Right renal pelvis (tissue), 4 donors: ENCODE measurements at places on chromosomes 3 and 15.

DNA sequence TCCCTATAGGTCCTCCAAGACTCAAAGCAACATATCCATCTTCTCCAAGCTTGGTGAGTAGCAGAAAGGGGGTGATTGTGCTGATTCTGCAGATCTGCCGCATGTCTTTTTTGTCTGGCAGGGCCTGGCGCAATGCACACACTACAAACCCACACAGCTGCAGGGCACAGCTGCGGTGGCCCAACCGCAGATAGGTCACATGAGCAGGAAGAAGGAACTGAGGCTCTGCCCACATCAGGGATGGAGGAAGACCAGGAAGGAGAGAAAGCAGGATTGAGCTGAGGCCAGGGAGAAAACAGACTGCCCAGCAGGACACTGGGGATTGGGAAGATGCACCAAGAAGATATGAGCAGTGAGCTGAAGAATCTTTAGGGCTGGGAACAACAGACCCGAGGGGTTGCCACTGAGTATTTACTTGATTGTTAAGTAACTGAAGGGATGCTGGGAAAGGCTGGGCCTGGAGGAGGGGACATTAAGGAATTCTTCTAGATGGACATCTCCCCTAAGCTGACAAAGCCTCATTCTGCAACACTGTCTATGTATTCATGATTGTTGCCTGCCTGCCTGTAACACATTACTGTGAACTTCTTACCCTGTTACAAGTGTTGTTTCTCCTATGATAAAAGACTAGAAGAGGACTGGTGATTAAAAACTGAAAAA, 126.7 kb downstream of the MYLK start:
- DNase-seq = no peak

DNA sequence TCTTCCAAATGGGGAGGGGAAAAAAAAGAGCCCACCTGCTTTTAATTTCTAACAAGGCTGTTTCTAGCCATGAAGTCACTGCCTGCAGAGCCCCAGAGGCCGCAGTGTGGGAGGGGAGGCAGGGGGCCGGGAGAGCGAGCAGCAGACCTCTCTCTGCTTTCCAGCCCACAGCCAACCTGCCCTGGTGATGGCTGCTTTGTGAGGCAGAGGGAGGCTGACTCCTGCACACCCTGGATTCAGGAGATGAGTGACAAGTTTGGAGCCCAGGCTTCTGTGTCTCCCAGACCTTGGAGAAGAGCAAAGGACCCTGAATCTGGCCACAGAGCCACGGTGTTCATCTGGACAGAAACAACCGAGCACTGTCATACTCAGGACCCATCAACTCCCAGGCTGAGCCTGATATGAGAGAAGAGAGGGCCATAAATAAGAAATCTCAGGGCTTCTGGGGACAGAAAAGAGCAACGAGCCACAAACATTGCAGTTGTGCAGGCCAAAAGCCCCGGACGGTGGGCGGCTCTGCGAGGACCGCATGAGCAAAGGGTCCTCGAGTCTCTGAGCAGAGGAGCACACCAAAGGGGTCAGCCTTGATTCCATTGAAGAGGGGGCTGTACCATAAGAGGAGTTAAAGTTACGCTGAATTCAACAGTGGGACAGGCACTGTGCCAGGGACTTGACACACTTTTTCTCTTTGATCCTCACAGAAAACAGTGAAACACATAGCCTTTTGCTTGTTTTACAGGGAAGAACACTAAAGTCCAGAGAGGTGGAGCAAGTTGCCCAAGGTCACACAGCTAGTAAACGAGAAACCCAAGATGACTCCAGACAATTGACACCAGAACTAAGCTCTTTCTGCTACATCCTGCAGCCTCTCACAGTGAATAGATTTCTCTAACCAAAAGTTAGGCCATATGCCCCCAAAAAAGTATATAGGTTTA, 97.2 kb downstream of the SEMA5B start:
- no peak for DNase-seq

GRCh38 chr15:73856458-73857192, 16.7 kb upstream of the TBC1D21 start:
- no peak for DNase-seq

DNA sequence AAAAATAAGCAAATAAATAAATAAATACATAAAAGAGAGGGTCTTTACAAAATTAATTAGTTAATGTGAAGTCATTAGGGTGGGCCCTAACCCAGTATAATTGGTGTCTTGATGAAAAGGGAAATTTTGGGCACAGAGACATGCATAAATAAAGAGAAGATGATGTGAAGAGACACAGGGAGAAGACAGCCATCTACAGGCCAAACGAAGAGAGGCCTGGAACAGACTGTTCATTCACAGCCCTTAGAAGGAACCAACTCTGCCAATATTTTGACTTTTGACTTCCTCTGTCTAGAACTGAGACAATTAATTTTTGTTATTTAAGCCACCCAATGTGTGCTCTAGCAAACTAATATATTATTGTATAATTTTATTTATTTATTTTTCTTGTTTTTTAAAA, 29.6 kb upstream of the SELENOK start:
- no peak for DNase-seq

DNA sequence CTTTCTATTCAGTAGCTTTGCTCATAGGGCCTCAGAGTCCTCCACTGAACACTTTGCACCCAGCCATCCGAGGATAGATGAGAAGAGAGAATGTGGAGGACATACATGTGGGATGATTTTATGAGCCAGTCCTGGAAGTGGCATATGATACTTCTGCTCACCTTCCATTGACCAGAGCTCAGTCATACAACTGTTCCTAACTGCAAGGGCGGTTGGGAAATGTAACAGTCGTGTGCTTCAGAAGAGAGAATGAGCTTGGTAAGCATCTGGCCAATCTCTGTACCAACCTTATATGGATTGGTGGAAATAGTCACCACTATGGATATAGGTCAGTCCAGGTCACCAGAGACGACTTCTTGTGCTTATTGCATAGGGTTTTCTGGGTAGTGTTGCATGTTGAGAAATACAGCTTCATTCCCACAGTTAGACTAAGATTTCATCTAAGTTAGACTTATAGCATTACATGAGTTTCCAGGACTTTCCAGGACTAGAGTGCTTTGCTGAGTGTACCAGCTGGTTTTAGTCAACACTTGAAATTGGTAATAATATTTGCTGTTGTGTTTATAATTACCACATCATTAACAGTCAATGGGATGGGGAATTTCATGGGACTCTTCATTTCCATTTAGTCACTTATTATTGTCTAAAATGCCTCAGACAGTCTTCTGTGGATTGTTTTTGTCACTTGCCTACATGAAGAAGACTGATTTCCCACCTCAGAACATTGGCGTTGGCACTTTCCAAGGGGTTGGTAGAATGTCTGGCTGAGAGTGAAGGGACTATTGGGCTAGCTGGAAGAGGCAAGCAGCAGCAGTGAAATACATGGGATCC, 214.5 kb upstream of the ROPN1 start:
- DNase-seq = no peak

DNA sequence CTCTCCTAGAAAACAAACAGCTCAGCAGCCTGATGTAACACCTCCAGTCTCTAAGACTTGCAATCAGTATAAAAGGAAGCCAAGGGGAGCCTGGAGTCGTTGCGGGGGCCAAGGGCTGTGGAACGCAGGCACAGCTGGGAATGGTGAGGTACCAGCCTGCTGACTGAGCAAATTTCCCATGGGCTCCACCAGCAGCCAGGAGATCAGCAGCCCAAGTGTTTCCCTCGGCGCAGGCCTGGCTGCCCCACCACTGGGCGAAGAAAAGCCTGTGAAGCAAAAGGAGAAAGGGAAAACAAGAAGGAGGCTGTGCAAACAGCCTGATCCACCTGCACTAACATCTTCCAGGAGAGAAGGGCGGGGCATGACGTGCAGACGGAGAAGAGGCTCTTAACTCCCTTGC, 155.3 kb downstream of the SHQ1 start:
- no peak for DNase-seq

DNA sequence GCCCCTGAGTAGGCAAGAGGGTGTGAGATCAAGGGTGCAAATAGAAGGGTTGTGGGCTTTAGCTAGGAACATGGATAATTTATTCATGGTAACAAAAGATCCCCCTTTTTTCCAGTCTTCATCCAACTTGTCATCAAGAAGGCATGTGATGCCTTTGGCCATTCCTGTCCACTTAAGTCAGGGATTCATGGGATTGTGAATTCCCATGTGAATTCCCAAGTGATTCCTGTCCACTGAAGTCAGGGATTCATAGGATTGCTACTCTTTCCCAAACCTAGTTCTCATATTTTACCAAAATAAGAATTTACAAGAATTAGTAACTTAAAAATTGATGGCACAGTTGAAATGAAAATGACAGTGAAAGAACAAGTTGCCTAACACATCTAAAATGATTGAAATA, 40.8 kb downstream of the HMG20A start:
- DNase-seq = no peak

GRCh38 chr15:90545095-90545494, 15.4 kb downstream of the CRTC3 start:
- DNase-seq = no peak

- no peak for DNase-seq
These were observed 22.4 kb downstream of the LYZL4 start for GRCh38 chr3:42387802-42388651.

DNA sequence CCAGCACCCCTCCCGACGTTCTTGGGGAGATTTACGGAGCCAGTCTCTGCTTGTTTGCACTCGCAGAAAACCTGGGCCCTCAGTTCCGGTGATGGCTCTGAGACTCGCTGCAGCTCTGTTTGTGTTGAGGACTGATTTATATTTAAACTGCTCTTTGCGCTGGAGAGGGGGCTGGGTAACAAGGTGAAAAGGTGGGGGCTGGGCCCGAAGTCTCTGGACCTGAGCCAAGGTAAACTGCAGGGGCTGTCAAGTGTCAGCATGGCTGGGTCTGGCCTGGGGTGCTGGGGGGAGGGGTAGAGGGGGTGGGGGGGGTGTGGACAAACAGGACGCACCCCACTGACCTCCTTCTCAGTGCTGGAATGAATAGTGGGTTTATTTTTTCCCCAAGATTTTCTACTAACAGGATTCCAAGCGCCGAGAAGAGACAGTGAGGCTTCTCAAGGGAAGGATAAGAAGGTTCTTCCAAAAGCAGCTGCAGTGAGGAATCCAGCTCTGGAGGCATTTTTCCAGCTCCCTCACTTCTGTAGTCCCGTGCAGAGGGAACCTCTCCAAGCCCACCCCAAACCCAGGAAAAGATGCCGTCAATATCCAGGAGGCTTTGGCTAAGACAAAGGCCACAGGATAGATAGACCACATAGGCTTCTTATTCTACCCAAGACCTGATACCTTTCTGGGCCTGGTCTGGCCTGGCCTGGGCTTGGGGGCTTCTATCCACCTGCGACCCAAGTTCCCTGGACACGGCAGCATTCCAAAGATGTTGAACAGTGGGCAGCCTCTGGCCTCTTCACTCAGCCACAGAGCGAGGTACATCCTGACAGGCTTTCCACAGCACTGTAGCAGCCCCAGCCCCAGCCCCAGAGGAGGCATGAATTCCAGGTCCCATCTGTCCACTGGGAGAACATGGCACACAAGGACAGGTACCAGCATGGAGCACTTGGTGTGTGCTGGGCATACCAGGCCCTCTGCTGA, 938 bp upstream of the SLCO2A1 start:
- peak; percentile 54 for DNase-seq

GRCh38 chr15:74710319-74711094, 14.7 kb upstream of the EDC3 start:
- no peak for DNase-seq

- no peak for DNase-seq
These were observed 133.5 kb upstream of the TBL1XR1 start for GRCh38 chr3:177330779-177331178.

DNA sequence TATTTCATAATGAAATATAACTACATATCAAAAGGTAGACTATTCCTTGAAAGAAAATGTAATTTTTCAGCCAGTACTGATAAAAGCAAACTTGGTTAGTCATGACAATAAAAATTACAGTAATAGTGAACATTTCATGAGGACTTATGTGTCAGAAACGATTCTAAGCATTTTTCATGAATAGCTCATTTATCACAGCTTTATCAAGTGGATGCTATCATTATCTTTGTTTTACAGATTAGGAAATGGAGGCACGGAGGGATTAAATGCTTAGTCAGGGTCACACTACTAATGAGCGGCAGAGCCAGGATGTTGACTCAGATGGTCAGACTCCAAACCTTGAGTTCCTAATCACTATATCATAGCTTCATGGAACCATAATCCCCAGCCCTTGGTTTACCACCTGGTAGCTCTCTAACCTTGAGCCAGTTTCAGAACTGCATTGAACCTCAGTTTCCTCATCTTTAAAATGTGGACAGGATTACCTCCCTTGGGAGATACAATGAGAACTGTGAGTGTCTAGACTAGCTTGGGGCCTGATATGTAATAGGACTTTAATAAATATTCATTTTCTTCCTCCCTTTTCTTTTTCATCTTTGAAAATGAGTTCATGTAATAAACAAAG, 85.4 kb downstream of the TNIK start:
- DNase-seq = no peak

DNA sequence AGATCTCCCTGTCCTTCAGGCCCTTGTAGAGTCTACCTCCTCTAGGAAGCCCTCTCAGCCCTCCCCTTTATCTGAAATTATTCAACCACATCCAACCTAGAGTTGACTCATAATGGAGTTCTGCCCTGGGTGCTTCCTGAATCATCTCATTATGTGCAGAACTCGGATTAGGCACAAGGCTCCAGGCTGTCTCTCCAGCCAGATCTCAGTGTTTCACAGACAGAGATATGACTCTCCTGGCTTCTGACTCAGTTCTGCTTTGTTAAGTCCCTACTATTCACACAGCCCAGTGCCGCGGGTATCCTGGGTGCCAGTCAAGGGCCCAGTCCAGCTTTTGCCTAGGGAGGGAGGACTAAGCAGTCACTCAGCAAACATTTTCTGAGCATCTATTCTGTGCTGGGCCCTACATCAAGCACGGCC, 9.3 kb downstream of the STRA6 start:
- DNase-seq = no peak

DNA sequence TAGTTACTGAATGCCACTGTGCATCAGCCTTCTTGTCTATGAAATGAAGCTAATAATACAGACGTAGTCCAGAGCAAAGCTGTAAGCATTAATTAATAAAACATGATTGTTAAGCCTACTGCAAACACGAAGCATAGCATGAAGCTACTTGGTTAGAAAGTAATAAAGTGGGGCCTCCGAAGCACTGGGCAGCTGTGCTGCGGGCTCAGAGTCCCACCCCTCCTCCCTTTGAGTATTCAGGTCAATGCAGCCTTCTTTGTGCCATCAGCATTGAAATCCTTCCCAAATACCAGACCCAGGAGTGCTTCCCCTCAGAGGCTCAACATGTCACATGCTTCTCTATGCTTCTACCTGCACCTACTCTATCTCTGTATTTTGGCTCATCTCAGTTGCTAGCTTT, 1112.6 kb downstream of the IGSF11 start:
- DNase-seq = no peak

DNA sequence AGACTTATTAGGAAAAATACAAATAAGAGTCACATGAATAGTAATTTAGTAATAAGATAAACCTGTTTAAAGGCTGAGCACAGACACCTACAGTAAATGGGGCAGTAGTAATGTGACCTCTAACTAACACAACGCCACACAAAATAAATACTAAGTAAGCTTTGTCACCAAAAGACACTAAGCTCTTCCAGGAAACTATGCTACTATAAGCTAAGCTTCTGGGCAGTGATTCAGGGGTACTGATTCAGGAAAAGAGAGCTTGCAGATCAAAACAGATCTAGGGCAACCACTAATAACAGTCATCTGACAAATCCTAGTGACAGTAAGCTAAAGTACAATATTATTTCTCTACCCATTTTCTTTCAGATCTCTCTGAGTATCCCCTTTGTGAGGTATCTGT, 68.8 kb downstream of the PLOD2 start:
- DNase-seq = no peak

- no peak for DNase-seq
These were observed 136.9 kb downstream of the NUP210 start for GRCh38 chr3:13282986-13283876.
